ENCODE measurements at places on chromosomes 3 and 15.

- DNase-seq = no peak
These were observed 12.4 kb downstream of the PIF1 start for GRCh38 chr15:64813075-64813474.

DNA sequence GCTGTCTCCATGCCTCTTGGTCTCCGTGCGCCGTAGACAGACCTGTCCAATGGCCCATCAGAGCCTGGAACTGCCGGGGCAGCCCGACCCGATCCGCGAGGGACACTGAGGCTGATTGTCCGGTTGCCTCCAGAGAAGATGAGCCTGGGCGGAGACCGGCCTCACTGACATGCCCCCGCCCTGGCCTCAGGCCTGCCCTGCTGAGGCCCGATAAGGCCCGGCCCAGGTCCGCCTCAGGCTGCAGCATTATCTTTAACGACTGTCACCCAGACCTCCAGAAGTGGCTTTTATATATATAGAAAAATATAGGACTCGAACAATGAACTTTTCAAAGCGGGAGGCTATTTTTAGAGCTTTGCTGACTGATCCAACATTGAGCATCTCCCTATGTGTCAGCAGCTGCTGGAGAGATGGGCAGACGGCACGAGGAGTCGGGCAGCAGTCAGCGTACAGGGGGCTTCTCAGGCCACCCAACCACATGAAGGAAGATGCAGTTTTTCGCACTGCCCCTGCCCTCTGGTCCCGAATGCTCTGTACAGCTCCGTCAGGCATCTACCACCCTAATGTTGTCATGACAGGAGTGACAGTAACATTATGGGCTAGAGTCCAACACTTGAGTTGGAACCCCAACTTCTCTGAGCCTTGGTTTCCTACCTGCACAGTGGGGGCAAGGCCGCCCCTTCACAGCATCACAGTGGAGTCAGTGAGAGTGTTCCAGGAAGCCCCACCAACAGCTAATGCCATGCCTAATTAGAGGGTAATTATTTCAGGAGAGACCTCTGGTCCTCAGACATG lies 112.0 kb upstream of the RPL32 start:
- DNase-seq = no peak

- DNase-seq = peak; percentile 42
These were observed 54.4 kb upstream of the EHHADH start for GRCh38 chr3:185308126-185308754.

DNA sequence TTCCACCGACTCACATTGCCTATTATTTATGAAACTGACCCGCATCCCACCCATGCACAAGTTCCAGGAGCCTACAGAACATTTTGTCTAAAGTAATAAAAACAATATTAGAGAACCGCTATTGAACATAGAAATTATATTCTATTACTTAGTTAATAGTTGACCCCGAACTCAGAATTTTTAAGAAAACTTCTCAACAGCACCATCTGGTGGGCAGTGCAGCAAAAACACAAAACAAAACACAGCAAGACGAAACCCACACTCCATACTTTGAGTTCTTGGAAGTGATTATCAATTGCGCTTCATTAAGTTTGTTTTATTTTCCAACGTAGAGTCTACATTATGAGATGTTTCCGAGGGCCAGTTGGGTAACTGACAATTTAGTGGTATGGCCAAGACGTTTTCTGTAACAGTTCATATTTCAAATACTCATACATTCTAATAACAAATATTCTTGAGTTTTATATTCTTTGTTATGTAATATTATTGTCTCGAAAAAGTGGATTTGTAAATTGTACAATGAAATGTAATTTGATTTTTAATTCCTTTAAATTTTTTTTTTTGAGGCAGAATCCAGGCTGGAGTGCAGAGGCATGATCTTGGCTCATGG lies 24.0 kb upstream of the C3orf70 start:
- peak; percentile 40 for DNase-seq

- DNase-seq = no peak
These were observed 21.6 kb upstream of the ZNF280D start for GRCh38 chr15:56754772-56755370.

DNA sequence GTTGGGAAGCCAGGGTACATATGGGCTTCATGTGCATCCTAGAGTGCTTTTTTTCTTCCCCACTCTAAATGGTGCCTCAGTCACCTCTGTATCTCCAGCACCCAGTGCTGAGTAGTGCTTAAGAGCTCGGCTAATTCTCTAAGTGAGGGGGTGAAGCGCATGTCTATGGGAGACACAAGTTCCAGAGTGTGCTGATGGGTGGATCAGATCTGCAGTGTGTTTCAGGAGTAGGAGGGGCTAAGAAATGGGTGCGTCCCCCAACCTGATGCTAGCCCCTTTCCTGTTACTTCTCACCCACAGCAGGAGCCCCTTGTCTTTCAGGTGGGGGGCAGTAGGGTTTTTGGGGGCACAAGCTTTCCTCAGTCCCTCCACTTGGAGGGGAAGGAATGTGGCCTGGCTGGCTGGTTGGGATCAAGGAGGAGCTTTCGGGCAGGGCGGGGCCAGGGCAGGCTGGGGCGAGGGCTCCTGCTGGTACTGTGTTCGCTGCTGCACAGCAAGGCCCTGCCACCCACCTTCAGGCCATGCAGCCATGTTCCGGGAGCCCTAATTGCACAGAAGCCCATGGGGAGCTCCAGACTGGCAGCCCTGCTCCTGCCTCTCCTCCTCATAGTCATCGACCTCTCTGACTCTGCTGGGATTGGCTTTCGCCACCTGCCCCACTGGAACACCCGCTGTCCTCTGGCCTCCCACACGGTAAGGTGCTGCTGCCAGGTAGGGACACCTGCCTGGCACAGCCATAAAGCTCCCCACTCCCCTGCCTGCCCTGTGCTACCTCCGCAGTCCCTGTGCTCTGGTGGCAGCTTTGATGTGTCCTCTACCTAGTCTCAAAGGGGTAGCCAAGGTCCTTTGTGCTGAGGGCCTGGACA lies at the start of gene IL17RE:
IL17RE (plus strand) TSS at position 477 of the 866 bp plus-strand sequence; CDS start at position 562, 85 bp downstream.
- no peak for DNase-seq

GRCh38 chr3:99644746-99645145 lies 6.4 kb downstream of the COL8A1 start:
- DNase-seq = no peak

GRCh38 chr3:122410111-122410510 lies 5.8 kb downstream of the WDR5B start:
- no peak for DNase-seq

- no peak for DNase-seq
These were observed 8.3 kb upstream of the SUCLG2 start for GRCh38 chr3:67662733-67663132.

DNA sequence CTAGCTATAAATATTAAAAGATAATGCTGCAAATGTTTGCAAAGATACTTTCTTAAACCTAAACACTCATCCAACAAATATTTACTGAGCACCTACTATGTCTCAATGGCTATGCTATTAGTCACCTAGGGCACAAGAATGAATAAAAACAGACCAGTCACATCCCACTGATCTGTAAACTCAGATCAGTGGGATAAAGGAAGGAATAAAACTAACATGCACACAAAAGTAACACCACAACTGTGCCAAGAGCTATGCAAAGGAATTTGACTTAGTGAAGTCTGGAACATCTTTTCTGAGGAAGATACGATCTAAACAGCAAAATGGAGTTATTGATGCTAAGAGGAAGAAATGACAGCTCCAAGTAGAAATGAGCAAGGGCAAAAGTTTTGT lies 56.6 kb downstream of the CBLB start:
- no peak for DNase-seq

DNA sequence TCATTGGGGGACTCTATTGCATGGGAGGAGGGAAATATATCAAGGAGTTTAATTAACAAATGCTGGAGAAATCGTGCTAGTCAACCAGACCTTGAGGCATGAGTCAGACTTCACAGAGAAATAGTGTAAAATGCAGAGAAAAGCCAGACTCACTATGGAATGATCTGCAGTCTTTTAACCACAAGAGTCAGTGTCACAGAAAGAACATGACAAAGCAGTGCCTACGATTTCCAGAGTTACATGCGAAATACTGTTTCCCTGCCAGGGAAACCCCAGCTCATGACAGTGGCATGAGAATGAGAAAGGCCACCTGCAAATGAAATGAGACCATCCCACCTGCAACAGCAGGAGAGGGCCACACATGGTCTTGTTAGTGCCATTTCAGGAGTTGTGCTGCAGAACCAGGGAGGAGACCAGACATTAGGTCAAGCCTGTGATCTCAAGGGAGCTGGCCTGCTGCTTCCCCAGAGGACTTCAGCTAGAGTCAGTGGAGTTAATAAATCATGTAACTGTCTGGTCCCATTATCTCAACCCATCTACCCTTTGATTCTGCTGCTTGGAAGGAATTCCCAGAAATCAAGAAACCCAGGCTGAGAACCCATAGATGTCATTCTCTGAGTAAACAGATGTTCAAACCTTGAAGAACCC lies 79.0 kb downstream of the ERC2 start:
- DNase-seq = no peak

- no peak for DNase-seq
These were observed 96.3 kb downstream of the LRRC28 start for GRCh38 chr15:99347574-99347973.

- DNase-seq = no peak
These were observed 8.1 kb upstream of the IL20RB start for GRCh38 chr3:136949708-136950107.

DNA sequence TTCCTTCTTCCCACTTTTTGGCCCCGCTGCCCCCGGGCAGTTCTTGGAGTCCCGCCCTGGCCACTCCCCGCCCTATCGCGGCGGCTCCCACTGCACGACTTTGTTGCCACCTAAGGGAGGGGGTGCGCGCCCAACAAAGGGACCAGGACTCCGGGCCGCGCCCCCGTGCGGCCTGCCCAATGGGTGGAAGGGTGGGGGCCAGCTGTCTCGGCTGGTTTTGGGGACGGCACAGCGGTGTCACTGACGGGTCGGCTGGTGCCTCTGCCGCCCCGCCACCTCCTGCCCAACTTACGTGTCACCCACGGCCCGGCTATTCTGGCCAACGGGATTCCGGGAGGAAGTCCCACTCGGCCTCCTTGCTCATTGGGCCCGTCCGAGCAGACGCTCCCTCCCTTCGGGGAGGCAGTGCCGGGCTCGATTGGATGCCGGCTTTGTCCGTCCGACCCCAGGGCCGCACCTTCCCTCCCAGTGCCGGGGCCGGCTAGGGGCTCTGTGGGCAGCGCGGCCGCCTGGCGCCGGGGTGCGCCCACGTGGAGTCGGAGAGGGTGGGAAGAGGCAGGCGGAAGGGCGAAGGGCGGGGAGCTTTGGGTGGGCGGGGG lies at the start of gene GOLIM4:
GOLIM4 (minus strand) TSS at position 314 of the 599 bp plus-strand sequence. CDS start 639 bp downstream, outside the sequence.
- peak; percentile 87 for DNase-seq

- no peak for DNase-seq
These were observed 16.8 kb downstream of the AP4E1 start for GRCh38 chr15:50925281-50925680.

- no peak for DNase-seq
These were observed 15.6 kb downstream of the CCRL2 start for GRCh38 chr3:46422617-46423016.

DNA sequence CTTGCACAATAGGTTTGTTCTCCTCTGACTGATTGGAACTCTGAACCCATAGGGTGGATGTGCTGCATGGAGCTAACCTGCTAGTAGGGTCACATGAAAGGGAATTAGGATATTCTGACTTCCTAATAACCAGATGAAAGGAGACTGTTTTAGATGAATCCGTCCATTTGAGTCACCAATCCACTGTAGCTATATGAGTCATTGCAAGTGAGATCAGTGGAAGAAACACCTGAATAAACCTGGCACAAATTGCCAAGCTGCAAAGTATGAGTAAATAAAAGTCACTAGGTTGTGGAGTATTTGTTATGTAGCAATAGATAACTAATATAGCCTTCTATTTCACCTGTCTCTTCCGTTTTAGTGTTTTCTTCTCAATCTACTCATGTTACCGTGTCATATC lies 584.4 kb downstream of the PDCD6IP start:
- DNase-seq = no peak
